ENCODE measurements at places on chromosomes 7 and 10.

DNA sequence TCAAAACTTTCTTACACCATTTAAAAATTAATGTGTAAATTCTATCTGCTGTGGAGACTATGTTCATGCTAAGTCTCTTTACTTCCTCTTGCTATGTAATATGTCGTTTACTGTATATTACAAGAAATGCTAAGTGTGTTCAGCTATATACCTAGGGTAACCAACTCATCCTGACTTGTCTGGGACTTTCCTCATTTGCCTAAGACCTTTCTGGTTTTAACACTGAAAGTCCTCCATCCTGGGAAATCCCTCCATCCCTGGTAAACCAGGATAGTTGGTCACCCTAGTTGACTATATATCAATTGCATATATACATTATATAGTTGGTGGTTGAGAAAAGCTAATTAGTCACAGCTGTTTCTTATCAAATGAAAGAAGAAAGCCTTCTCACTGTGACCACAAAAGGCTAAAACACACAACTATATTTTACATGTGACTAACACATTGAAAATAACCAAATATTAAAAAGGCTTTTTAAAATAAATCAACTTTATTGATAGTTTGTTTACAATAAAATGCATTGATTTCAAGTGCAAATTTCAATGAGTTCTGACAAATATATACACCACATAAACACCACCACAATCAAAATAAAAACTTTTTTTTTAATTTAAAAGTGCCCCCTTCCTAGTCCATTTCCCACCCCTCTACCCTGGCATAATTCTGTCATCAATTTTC, 167.7 kb upstream of the INHBA start:
- no peak for DNase-seq

- DNase-seq = no peak
These were observed 316.7 kb downstream of the FGFR2 start for GRCh38 chr10:121281576-121281975.

DNA sequence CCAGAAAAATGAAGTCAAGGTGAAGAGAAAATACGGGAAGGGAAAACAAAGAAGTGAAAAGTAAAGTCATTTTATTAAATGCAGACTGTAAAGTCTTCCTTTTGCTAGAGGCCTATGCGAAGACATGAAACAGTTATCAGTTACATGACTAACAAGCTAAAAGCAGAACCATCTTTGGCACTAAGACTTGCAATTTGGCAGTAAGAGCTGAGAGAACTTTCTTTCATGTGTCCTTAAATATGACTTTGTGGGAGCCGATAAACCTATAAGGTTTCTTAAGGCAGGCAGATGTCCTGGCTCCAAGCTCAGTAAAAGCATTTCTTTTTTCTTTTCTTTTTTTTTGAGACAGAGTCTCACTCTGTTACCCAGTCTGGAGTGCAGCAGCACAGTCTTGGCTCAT, 10.4 kb downstream of the ANLN start:
- no peak for DNase-seq

DNA sequence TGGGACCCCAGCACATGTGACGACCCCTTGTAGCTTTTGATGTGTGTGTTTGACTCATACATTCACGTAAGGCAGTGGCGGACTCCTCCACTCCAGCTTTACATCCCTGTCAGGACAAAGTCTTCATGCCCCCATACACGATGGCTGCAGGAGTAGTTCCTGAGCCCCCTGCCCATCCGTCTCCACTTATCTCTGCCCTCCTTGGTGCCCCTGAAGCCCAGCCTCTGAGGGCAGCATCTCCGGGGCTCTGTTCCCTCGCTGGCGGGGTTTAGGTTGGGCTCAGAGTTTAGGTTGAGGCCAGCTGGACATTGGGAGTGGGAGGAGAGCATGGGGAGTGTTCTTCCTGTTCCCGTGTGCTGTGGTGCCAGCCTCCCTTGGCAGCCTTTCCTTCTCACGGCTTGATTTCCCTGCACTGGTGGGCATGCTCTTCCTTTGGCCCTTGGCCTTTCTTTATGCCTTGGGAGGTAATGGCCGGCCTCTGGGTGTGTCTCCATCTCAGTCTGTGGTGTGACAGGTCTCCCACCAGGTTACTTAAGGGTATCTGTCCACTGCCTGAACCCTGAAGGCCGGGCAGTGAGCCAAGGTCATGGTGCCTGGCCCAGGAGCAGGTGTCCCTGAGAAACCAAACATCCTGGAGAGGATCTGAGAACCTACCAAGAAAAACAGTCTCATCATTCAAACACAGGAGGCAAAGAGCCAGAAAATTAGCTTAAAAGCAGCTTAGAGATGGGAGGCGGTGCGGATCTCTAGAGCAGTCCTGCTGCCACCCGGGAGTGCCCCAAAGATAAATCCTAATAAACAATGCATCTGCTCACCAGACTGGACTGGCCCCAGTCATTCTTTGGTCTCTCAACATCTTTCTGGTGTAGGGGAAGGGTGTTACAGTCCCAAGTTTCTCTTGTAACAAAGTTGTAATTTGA, 85.5 kb downstream of the GLRX3 start:
- DNase-seq = no peak

DNA sequence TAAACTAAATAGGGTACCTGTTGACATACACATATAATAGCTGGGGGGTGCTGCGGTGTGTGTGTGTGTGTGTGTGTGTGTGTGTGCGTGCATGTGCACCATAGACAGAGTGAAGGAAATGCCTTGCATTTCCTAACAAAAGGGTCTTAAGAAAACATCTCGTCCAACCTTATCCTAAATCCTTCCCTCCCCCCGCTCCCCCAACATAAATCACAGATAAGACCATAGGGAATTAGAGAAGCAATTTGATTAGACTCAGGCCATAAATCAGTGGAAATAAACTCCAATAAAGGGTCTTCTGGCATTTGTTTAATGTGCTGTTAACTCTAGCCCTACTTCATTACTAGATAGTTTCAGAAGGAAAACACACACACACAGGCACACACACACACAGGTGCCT, 148.5 kb downstream of the PPP1R17 start:
- no peak for DNase-seq

DNA sequence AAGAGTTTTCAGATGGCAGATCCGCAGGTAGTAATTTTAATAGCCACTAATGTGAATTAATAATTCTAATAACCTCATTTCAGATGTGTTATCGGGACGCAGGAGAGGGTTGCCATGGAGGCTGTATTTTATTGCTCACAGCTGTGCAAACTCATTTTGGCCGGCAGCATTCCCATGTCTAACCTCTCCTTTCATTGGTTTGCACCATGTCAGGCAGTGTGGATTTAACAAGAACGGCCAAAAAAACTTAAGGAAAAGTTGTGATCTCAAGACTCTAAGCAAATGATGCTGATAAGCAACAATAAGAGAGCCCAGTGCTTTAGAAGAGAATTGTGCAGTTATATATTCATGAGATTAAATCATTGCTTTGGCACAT, 88.7 kb upstream of the NRP1 start:
- DNase-seq = no peak

- no peak for DNase-seq
These were observed 369.6 kb downstream of the KCNMA1 start for GRCh38 chr10:77267703-77268675.

DNA sequence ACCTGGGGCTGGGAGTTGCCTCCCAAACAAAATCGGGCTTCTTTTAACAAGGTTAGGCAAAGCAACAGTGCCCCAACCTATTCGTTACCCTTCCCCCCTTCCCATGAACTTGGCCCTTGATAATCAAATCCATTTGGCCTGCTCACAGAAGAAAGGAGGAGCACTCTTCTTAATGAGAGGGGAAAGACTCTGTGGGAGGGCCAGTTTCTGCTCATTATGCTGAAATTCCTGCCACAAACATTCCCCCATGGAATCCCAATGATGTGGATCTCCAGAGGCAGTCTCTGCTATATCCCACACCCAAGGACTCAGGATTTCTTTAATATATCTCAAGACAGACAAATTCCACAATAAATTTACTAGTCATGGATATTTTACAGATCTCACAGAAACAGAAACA, 43.0 kb downstream of the LSM5 start:
- no peak for DNase-seq

DNA sequence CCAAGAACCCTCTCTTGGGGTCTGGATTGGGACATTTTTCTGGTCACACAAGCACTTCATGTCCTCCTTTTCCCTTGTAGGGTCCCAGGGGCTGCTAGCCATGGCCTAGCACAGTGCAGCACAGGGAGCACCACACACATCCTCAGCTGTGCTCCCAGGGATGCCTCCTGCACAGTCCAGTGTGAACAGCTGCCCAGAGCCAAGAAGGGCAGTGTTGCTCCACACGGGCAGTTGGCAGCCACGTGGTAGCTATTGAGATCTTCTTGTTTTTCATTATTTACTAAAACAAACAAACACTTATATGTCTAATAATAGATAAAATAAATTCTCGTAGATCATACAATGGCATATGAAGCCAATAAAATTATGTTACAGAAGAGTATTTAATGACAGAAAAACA, 13.9 kb upstream of the LANCL2 start:
- DNase-seq = no peak

DNA sequence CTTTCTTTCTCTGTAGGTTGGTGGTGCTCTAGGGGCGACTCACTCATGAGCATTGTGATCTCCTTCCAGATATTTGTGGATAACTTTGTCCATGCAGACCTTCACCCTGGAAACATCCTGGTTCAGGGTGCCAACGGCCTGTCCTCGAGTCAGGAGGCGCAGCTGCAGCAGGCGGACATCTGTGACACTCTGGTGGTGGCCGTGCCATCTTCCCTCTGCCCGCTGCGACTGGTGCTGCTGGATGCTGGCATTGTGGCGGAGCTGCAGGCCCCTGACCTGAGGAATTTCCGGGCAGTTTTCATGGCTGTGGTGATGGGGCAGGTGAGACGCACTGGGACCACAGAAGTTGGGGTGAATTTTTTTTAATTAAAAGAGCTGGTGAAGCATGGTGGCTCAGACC, 9.6 kb upstream of the NDUFB2 start:
- no peak for DNase-seq

DNA sequence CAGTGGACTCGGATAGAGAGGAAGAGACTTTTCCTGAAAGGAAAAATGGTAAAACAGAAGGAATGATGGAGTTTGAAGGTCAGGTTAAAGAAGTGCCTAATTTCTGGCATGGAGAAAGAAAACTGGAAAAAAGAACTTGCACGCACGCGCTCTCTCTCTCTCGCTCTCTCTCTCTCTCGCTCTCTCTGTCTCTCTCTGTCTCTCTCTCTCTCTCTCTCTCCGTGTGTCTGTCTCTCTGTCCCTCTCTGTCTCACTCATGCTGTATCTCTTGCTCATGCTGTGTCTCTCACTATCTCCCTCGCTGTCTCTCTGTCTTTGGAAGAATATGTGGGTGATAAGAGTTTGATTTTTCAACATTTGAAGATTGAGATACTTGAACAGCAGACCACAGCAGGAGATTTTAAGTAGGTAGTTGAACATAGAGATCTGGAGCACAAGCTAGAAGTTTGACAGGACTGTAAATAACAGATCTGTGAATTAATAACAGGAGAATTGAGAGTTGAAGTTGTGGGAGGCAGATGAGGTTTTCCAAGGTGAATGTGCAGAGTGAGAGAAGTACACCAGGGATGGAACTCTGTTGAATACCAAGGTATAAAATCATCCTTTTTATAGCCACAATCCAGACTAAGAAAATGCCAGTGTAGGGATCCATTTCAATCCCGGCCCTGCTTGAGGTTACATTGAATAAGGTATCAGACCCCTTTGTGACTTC, 33.1 kb downstream of the ADD3 start:
- DNase-seq = no peak
